ENCODE measurements at places on chromosomes 2 and 18.
A peak's percentile ranks its signal among the peaks of the same experiment; 100 is the strongest.

GRCh38 chr2:83661711-83662110 is 797.4 kb downstream of the SUCLG1 start:
- DNase-seq: no peak

DNA sequence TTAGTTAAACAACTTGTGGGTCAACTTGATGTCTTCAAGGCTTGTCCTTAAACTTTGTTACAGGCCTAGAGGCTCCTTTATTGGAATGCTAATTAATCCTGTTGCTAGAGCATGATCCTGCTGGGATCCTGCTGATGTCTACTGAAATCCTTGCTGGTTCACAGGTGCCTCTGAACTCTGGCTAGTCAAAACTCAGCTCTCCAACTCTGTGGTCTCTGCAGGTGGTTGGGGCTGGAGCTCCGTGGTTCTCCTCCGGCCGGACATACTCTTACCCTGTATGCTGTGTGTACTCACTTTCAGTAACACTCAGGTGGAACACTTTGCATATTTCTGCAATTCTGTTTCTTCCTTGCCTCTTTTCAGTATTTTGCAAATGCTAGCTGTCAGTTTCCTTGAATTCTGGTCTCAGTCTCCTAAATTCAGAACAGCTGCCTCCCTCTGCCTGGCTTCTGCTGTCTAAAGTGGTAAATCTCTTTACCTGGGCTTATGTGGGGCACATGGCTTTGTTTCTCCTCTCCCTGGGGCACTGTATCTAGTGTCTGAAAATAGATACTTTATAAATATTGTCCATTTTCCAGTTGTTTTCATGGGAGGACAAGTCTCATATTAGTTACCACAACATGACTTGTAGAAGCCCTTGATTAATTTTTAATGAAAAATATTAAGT is 113.0 kb downstream of the ATP9B start:
- no peak for DNase-seq

DNA sequence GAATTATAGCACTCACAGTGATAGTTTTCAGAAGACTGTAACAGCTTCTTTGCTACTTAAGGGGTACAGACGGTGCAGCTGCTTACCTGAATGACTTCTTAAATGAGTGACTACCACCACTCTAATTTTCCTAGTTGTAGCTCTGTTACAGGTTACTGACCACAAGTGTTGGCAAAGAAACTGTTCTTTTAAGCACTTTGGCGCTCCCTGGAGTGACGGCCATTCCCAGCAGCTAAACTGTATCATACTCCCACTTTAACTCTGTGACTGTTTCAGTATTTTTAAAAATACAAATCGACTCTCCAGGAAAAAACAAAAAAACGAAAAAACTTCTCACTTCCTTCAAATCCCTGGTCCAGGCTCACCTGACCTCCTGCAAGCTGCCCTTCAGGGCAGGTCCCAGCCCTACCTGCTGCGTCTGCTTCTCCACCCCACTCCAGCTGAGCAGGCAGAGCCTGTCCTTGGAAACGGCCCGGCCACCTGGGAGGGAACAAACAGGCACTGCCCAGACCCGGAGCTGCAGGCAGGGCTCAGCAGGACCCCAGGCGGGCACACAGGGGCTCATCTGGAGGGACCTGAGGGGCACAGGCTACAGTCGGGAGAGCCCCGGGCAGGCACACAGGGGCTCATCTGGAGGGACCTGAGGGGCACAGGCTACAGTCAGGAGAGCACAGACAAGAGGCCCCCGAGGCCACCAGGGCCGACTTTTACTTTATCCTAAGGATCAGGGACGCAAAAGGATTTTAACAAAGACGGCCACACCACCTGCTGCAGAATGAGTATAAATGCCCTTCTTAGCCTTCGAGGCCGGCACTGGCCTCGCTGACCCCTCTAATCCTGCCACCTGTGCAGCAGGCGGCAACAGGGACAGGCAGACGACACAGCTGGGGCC is 24.5 kb downstream of the SLC66A2 start:
- DNase-seq: no peak

- DNase-seq: no peak
Observed at GRCh38 chr18:54020156-54020745, 204.2 kb downstream of the MBD2 start.

GRCh38 chr2:197369933-197370320 is 59.3 kb upstream of the ANKRD44 start:
- no peak for DNase-seq

DNA sequence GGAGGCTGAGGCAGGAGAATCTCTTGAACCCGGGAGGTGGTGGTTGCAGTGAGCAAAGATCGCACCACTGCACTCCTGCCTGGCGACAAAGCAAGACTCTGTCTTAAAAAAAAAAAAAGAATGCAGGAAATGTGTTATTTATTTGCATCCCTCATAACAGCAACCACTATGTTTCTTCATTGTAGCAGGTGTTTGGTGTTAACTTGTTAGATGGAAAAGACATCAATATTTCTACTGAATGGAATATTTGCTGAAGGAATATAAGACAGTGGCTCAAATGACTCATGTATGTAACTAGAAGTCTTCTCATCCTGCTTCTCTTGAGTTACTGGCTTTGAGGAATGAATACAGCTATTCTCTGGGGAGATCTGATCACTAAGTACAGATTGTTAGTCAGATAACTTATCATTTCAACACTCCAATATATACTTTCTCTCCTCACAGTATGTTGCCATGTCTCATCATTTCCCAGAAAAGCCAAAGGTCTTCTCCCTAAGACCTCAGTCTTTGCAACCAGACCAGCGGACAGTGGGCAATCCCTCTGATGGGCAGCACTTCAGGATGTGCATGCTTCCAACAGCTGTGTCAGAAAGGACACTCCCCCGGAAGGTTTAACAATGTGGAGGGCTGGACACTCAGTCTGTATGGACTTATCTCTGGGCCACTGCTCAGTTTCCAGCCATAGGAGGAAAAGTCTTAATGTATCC is 104.4 kb upstream of the STK17B start:
- DNase-seq: peak; percentile 23

DNA sequence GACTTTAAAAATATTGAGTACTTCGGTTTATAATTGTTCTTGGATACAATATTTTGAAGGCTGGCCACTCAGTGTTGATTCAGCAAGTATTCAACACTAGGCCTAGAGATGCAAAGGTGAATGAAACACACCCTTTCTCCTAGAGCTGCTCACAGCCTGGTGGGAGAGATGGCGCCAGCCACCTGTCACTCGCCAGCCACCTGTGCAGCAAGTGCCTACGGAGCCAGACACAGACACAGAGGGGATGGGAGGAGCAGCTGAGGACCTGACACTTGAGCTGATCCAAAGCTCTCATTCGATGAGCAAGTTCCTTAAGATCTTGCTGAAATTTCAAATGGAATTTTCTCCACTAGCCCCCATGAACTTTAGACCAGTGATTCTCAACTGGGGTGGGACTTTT is 151.1 kb upstream of the RIOK3 start:
- no peak for DNase-seq

GRCh38 chr2:138271467-138271866 is 230.1 kb upstream of the SPOPL start:
- no peak for DNase-seq

DNA sequence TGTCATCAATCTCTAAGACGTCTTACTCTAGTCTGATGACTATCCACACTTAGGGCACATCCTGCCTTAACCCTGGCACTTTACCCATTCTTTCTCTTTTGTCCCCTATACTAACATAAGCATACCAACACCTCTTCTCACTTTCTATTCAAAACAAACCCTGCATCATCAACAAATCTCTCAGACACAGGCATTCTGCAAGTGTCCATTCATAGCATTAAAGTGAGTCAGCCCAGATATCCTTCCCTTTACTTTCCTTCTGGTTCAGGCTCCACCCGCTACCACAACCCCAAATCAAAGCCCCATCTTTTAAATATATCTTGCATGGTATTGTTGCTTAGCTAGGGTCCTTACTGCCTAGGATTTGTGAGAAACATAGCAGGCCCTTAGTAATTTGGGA is 3.8 kb downstream of the GRB14 start:
- no peak for DNase-seq

DNA sequence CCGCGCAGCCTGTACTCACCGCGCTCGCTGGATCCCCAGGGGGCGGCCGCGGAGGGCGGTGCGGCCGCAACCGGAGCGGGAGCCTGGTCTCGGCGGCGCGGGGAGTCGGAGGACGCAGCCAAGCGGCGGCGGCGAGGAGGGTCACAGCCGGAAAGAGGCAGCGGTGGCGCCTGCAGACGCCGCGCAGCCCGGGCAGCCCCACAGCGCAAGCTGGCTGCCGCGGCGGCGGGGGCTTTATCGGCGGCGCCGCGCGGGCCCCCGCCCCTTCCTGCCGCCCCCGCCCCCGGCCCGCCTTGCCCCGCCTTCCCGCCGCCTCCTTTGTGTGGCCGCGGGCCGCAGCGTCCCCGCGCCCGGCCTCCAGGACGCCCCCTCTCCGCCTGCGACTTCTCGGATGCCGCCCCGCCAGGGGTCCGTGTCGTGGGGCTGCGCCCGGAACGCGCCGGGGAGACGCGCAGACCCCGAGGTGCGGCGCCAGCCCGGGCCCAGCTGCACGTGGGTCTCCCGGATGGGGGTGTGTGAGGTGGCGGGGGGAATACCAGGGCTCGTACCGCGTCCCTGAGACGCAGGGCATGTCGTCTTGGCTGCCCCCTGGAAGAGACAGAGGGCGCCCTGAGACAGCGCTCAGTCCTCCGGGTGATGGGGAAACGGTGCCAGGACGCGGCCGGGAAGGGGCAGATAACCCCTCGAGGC is at the start of gene SERPINE2:
SERPINE2 (minus strand) TSS at position 207 of the 690 bp plus-strand sequence. CDS start 37,386 bp downstream, outside the sequence.
- peak; percentile 54 for DNase-seq

GRCh38 chr2:227411320-227411989 is 23.7 kb upstream of the SCYGR1 start:
- DNase-seq: no peak

GRCh38 chr2:83689402-83689801 is 769.7 kb downstream of the SUCLG1 start:
- no peak for DNase-seq

DNA sequence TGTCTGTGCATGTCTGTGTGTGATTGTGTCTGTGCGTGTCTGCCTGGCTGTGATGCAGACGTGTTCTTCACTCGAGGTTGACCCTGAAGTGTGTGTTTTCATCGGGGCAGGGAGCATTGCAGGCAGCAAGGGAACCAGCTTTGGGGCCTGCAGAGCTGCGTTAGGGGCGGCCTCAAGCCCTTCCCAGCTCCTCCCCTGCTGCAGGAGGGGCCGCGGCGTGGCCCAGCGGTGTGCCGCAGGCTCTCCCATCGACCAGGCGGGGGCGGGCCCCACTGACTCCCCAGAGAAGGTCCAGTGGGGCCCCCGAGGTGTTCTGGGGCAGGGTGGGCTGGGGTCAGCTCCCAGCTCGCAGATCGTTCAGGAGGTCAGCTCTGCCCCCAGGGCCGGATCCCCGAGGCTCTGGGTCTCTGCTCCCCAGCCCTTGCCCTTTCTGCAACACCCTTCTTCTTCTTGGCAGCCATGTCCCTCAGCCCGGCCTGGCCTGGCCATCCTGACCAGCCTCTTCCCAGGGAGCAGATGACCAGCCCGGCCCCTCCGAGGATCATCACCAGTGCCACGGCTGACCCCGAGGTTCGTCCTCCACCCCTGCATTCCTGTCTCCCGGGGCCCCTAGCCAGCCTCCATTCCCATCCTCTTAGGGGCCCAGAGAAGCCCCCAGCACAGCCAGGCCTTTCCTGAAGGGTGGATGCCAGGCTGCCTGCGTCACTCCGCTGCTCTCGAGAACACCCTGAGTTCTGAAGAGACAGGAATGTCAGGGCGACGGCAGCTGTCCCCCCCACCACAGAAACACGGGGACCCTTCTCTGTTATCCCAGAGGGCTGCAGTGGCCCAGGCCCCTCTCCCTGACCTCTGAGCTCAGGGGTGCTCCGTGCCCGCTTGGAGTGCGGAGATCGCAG is 11.1 kb upstream of the KLHL30 start:
- DNase-seq: no peak

GRCh38 chr18:22493255-22493654 is 75.5 kb upstream of the CTAGE1 start:
- DNase-seq: no peak

DNA sequence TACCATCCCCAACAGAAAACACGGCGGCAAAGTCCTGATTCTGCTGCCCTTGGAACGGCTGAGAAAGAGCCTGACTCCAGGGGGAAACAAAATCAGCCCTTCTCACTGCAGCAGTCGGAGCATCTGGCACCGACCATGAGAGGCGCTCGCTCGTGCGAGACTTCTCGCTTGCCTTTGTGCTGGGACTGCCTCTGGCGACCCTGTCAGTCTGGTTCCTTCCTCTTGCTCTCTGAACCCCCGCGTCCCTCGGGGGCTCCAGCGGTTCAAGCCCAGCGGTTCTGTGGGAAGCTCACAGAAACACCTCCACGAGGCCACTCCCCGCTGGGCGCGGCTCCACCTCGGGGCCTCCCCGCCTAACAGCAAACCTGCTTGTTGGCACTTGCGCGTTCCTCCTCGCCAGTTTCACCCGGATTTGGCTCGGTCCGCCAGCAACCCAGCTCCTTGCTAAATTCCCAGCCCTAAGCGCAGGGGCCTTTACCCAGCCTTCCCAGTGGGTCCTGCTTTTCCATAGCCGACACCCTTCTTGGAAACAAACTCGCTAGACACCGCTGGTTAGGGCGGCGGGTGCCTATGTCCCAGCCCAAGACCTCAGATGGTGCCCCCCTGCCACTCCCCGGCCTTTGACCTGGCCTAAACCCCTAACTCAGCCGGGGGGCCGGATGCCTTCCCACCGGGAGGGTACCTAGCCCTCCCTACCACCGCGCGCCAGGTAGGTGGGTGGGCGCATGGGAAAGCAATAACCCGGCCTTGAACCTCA is 2.2 kb downstream of the RND3 start:
- DNase-seq: no peak

GRCh38 chr2:109409321-109410038 is 204.3 kb downstream of the SEPTIN10 start:
- DNase-seq: peak; percentile 93

DNA sequence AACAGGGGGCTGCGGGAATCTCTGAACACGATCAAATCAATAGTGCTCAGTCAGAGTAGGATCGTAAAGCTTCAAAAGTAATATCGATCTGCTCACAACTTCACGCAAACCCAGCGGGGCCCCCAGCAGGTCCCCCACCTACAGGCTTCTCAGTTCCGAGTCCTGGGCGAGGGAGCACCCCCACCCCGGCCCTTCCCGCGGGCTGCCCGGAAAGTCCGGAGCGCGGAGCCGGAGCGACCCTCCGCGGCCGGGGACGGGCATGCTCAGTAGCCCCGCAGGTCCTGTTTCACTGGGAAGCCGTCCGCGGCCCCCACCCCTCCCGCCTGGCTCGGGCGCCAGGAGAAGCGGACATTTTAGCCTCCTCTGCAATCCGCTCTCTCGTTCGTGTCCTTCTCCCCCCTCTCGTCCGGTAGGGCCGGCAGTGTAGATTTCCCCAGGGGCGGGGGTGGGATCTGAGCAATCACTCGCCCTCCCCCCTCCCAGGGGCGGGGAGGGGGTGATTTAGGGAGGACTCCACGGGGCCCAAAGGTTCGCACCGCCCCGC is 3.3 kb upstream of the SPRED2 start:
- peak; percentile 60 for DNase-seq

DNA sequence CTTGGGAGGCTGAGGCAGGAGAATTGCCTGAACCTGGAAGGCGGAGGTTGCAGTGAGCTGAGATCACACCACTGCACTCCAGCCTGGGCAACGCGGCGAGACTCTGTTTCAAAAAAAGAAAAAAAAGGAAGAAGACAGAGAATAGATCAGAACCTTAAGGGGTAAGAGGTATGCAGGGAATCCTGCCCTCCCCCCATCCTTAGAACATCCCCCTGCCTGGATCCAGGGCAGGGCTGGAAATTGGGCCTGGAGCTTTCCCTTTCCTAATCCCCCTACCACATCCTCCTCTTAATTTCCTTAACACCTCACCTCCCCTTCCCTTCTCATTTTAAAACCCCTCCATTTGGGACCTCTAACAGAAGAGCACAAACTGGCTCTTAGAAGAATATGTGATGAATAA is 56.5 kb downstream of the RNU4ATAC start:
- no peak for DNase-seq

GRCh38 chr18:76684265-76684664 is 138.1 kb upstream of the ZNF236 start:
- DNase-seq: no peak

All from hematopoietic multipotent progenitor cell treated with erythropoietin and hydrocortisone succinate and interleukin-3 and kit ligand, for 8 days (in vitro differentiated cells).